CMK (cell line): ENCODE measurements at places on chromosomes 13 and 19.

DNA sequence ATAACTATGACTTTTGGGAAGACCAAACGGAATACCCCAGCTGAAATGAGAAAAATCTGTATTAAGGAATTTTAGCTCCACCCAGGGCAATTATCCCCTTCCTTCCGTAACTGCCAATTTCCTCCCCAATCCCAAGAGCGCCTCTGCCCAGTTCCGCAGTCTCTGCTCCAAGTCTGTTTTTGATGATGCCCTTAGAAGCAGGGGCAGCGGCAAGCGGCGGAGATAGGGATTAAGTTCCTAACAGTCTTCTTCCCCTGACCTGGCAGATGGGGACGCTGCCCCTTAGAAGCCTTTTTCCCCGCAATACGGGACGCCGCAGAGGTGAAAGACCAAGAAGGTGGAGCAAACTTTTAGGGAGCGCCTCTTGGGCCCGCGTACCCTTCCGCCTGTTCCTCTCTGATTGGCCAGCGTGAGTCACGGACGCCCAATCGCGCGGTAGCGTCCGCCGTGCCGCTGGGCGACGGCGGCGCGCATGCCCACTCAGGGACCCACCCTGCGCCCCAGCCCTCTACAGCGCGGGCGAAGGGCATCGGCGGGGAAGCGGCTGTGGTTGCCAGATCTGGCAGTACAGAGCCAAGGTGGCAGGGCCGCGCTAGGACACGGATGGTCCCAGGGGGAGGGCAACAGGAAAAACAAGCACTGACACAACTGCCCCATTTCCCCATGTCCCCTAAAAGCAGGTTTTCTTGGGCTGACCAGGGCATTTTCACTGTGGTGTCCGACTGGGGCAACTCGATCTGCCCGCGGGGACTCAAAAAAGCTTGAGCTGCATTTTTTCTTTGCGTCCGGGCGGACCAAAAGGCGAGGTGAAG is 843 bp upstream of the TDRD3 start:
- peak; percentile 95 for DNase-seq

- no peak for DNase-seq
Measured at GRCh38 chr13:19058566-19058965, 123.1 kb downstream of the TUBA3C start.

GRCh38 chr19:17078036-17078919 is 2.7 kb downstream of the MYO9B start:
- no peak for DNase-seq

GRCh38 chr13:77918391-77919245 is at the start of gene EDNRB:
Gene EDNRB, minus strand, starts transcription at chr13:77918831. Its CDS starts 258 bp downstream, at chr13:77918573.
- DNase-seq, result no peak

DNA sequence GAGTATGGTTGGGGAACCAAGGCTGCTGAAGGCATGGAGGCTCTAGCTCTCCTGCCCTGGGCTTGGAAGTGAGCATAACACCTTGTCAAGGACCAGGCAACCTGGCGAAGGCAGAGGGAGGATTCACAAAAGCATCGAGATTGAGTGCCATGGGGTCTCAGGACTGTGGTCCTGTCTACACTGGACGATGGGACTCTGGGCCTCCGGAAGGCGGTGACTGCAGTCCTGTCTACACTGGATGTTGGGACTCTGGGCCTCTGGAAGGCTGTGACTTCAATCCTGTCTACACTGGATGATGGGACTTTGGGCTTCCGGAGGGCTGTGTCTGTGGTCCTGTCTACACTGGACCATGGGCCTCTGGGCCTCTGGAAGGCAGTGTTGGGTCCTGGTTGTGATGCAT is 290.4 kb downstream of the TEX29 start:
- DNase-seq, result no peak

GRCh38 chr13:106348075-106348840 is 187.2 kb downstream of the EFNB2 start:
- no peak for DNase-seq

DNA sequence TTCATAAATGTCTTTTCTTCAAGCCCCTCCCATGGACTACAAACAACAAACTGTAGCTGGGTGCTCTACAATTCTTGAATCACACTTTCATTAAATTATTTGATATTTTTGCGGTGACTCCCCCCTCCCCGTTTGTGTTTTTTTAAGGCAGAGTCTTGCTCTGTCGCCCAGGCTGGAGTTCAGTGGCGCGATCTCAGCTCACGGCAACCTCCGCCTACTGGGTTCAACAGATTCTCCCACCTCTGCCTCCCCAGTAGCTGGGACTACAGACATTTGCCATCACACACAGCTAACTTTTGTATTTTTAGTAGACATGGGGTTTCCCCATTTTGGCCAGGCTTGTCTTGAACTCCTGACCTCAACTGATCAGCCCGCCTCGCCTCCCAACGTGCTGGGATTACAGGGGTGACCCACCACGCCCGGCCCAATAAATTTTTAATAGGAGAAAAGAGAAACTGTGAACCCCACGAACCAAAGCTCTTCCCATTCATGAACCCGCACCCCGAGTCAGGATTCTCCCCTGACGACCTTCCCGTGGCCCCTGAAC is 703 bp downstream of the ZNF506 start:
- DNase-seq, result no peak

GRCh38 chr13:58452123-58452623 is 820.6 kb downstream of the PCDH17 start:
- no peak for DNase-seq

GRCh38 chr19:53102756-53103233 is 427 bp downstream of the ZNF160 start:
- DNase-seq, result peak; percentile 11

DNA sequence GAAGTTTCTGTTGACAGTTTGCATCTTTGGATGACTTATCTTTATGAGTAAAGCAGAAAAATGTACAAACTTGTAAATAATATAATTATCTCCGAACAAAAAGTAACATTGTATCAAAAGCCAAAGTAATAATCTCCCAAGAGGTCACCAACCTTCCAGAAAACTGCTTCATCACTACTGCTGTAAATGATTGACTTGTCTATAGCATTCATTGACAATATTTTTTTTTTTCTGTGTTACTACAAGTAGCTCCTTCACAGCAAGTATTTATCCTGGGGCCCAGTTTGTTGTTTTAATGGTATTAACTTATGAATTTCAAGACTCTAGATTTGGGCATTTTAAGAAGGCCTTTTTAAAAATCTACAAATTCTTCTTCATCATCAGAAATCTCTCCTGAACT is 242.4 kb downstream of the KLF12 start:
- no peak for DNase-seq

- DNase-seq, result no peak
Measured at GRCh38 chr19:6023936-6024335, 46.0 kb upstream of the RANBP3 start.

- DNase-seq, result no peak
Measured at GRCh38 chr13:44969551-44970484, 19.5 kb downstream of the NUFIP1 start.

DNA sequence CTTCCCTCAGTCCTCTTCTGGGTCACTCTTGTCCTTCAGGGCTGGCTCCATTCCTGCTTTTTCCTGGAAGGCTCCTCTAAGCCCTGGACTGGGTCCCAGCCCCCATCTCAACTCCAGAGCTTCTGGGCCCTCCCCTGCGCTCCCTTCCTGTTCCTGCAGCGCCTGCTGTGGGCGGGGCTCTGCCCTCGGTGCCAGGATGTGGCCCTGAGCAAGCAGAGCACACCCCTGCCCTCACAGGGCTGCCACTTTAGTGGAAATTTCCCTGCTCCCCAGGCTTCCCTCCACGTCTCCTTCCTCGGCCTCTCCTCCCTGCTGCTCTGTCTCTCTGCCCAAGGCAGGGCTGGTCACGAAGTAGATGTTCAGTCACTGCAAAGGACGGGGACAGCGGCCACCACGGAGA is 28.8 kb downstream of the DPF1 start:
- DNase-seq, result no peak

GRCh38 chr13:99507054-99507453 is 5.8 kb downstream of the TM9SF2 start:
- no peak for DNase-seq

DNA sequence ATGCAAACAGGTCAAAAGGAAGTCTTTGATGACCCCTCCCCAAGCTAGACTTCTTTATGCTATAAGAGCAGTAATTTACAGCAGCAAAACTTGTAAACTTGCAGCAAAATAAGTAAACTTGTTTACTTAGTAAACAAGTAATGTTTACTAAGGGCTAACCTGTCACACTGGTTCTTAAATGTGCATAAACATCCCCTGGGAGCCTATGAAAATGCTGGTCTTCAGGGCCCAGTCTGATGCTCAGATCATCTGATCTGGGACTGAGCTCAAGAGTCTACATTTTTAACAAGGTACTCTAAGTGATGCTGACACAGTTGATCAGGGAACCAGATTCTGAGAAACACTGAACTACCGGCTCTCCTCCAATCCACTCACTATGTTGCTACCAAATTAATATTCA is 53.4 kb downstream of the MTMR6 start:
- no peak for DNase-seq

DNA sequence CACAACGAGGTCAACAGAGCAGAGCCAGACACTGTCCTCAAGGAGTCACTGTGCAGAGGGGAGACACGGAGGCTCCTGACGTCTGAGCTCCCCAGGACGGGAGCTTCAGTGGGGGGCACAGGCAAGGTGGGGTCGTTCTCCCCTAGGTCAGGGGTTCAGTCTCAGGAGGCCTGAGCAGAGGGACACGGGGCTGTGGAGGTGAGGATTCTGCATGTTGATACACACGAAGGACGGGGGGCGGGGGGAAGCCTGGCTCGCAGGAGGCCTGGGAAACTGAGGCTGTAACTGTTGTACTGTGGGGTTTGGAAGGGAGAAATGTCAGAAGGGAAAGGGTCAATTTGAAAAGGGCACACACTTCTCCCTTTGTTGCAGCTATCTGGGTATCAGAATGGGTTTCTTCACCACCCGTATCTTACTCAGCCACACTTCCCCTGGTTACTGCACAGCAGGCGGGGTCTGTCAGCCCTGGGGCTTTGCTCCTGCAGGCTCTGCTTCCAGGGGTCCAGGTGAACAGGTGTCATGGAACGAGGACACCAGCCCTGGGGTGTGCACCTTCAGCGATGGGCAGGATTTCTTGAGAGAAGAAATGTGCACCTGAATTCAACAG is 748 bp upstream of the SIGLEC8 start:
- DNase-seq, result no peak

GRCh38 chr19:10433131-10433536 is 12.8 kb downstream of the PDE4A start:
- DNase-seq, result no peak

DNA sequence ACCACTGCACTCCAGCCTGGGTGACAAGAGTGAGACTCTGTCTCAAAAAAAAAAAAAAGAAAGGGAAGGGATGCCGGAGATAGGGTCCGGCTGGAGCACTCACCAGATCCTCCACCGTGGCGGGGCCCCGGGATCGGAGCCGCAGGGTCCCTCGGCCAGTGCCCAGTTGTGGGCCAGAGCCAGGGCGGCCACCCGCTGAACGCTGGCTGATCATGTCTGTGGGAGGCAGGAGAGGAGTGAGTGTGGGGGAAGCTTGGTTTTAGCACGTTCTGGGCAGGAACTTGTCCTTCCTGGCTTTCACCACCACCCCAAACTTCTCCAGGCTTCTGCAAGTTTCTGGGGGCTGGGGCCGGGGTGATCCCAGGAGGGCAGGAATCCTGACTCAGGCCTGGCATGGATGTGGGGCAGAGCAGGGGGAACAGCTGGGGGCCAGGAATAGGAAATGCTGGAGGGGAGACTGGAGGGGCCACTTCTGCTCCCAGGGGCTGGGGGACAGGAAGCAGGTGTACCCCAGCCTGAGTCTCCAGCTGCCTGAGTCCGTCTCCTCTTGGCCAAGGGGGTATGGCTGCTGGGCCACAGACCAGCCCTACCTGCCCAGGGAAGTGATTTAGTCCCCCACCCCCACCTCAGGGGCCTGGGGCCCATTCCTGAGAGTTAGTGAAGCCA is 4.3 kb upstream of the PTGER1 start:
- DNase-seq, result no peak

DNA sequence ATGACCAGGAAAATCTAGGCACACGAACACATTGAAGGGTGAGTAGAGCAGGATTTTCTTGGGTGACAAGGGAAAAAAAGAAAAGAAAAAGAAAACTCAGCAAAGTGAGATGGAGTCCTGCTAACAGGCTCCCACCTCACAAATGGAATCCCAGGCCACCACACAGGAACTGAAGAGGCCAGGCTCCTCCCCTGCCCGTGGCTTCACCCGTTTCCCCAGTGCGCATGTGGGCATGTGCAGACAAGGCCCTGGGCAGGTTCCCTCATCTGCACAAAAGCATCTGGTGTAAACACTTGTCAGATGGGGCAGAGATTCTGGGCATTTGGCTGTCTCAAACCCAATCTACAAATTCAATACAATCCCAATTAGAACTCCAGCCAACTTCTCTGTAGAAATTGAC is 24.5 kb downstream of the CFAP97D2 start:
- no peak for DNase-seq

DNA sequence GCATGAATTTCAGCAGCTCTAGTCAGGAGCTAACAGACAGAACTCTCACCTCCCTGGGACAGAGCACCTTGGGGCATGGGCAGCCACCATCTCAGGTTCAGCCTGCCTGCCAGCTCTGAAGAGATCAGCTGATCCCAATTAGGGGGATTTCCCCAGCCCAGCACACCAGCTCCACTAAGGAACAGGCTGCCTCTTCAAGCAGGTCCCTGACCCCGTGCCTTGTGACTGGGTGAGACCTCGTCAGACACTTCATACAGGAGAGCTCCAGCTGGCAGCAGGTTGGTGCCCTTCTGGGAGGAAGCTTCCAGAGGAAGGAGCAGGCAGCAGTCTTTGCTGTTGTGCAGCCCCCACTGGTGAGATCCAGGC is 84.5 kb upstream of the UFM1 start:
- no peak for DNase-seq

- no peak for DNase-seq
Measured at GRCh38 chr19:12872255-12872654, 9.0 kb downstream of the DNASE2 start.

GRCh38 chr13:113802090-113802531 is 43.1 kb downstream of the TMEM255B start:
- no peak for DNase-seq

DNA sequence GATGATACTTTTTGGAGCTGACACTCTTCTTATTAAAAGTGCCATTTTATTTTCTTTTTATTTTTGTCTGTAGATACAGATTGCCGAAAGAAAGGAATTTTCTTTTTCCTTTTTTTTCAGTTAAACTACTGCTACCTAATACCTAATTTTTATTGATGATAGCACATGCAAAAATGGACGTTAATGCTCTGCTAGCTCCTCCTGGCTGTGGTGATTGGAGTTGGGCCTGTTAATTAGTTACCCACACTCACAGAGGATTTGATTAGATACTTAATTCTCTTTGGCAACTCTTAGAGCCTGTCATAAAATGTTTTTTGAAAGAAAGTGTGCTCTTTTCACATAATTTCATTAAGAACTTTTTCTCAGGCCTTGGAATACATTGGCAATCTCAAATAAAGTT is 366.8 kb downstream of the DCT start:
- DNase-seq, result no peak
